Stimulated activated CD8-positive, alpha-beta memory T cell treated with anti-CD3 and anti-CD28 coated beads, Interleukin-4, amount 100 ng/mL, for 1 hour (primary cell): ENCODE measurements at places on chromosomes 3 and 15.

- DNase-seq = no peak
Observed at GRCh38 chr15:76987896-76988860, 6.7 kb upstream of the PSTPIP1 start.

DNA sequence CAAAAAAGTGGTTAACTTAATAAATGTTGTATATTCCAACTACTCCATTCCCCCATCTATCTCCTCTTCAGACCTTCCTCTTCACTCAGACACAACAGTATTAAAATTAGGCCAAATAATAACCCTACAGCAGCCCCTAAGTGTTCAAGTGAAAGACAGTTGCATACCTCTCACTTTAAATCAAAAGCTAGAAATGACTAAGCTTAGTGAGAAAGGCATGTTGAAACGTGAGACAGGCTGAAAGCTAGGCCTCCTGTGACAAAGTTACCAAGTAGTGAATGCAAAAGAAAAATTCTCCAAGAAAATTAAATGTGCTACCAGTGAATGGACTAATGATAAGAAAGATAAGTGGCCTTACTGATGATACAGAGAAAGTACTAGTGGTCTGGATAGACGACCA is 71.7 kb downstream of the ANKRD28 start:
- DNase-seq = no peak

DNA sequence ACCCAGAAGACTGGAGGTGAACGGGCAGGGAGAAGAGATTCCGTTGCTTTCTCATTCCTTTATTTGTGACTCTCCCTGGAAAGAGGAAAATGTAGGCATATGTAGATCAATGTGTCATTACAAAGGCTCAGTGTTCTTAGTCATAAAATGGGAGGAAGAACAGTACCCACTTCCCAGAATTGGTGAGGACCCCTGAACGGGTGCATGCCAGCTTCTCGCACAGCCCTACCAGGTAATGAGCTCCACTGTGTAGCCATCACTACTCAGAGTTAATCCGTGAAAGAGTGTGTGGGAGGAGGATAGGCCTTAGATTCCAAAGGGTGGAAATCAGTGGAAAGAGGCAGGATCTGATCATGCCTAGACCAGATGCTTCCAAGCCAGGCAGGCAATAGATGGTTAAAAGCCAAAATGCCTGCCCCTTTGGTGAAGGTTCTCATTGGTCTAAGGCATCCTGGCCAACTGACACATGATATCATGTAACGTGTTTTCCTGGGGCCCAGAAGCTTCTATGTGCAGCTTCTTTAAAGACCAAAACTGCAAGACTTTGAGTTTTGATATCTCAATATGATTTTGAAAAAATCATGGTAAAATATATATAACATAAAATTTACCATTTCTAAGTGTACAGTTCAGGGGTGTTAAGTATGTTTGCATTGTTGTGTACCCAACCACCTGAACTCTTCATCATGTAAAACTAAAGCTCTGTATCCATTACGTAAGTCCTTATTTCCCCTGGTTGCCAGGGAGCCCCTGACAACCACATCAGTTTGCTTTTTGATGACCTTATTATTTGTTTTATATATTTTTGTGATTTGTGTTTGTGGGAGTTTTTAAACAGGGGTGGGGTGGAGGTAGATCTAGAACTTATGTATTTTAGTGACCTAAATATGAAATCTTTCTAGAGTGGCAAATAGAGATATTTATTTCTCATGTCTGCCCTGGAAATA is 402.2 kb upstream of the CFAP20DC start:
- DNase-seq = no peak

- DNase-seq = no peak
Observed at GRCh38 chr15:69424001-69424400, 9.9 kb downstream of the KIF23 start.

- DNase-seq = no peak
Observed at GRCh38 chr3:120802916-120803315, 60.4 kb downstream of the GTF2E1 start.

GRCh38 chr3:125643172-125643571 is 47.9 kb upstream of the OSBPL11 start:
- no peak for DNase-seq

DNA sequence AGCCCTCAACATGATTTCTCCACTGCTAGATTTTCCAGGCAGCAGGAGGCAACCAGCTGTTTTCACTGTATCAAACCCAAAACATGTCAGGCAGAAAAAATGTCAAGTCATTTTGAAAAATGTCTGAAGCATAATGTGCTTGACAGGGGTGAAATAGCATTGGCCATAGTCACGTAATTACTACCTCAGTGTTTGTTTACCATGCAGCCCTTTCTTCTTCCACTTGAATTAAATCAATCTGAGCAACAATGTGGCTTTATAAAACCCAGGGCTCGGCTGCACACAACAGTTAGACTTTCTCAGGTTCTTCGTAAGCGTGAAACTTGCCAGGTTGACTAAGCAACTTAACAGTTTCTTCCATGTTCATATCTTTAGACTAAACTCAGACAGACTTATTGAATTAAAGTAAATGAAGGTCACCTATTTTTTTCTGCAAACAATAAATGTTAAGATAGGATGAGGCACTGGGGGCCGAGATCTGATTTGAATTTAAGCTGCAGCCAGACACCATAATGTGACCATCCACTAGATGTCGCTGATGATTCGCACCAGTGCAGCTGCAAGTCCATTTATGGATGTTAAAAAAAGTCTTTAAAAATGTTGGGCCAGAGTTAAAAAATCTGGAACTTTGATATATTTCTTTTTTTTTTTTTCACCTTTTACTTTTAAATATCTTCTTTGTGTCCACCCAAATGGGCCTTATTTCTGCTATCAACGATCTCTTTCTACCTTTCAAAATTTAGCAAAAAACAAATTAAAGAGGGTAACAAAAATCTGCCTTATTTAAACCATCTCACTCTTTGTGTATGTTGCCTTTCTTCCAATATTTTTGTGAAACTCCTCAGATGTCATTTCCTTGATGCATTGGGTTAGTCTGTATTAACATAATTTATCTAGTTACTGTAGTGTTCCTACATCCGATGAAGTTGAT is 305.9 kb downstream of the CACNA2D3 start:
- DNase-seq = no peak

GRCh38 chr3:7697548-7697947 is 804.1 kb upstream of the LMCD1 start:
- DNase-seq = no peak

DNA sequence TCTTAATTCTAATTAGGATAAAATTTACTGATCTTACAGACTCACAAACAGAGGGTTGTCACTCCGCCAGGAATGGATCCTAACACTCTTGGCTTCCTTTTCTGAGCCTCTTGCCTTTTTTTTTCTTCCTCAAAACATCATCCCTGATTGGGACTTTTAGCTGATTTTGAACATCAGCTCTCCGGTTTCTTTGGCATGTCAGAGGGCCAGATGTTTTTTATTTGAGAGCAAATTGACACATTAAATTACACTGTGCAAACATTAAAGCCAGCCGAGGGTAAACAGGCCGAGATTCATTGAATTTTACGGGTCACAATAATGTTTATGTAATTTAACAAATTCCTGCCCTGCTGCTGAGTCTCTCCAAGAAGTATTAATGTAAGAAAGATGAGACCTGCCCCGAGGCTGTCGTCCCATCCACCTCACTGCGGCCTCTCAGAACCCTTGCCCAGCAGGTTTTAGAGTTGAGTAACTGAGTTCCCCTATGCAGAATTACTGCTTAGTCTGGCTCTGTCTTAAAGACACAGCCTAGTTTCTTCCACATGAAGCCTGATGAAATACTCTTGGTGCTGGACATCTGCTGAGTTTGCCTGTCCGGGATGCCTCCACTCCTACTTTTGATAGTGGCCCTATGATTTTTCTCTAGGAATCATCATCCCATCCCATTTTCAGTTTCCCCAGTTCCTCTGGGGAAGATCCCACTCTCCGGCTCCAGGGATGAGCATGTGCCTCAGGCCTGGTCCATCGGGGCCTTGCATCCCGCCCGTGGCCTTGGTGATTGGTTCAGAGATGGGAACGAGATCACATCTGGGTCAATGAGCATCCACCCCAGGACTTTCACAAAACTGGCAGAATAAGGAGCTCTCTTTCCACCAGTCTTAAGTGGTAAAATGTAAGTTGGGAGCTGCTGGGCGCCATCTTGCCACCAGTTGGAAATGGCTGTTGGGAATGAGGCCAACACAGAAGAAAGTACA is 226.6 kb upstream of the TLE3 start:
- no peak for DNase-seq
